Spleen (tissue), 13 donors: ENCODE measurements at places on chromosomes 1 and 21. TPM values are rescaled to one million over a fixed set of nuclear protein-coding genes. Genes with fewer than 3 reads are reported as not detected.

The ADAMTS4 gene
- total RNA-seq, result 11.0 TPM

The FCN3 gene
- total RNA-seq, result 21.7 TPM

The S100A8 gene
- 7,676 TPM for total RNA-seq

The MAP3K21 gene
- 4.6 TPM for total RNA-seq

The TDRD5 gene
- not detected for total RNA-seq

The UTS2 gene
- 3.9 TPM for total RNA-seq

The RUNX3 gene
- 38.1 TPM for total RNA-seq

The ZMYM4 gene
- total RNA-seq, result 48.8 TPM

The FCRL1 gene
- total RNA-seq, result 57.3 TPM

The KCNE2 gene
- not detected for total RNA-seq

The DOP1B gene
- total RNA-seq, result 29.2 TPM

The SYCP1 gene
- not detected for total RNA-seq

The PEX14 gene
- total RNA-seq, result 9.9 TPM

The PARK7 gene
- 134 TPM for total RNA-seq

The TMIGD3 gene
- total RNA-seq, result 1.9 TPM

The SLC41A1 gene
- 22.9 TPM for total RNA-seq

The SLAMF1 gene
- total RNA-seq, result 12.2 TPM

DNA sequence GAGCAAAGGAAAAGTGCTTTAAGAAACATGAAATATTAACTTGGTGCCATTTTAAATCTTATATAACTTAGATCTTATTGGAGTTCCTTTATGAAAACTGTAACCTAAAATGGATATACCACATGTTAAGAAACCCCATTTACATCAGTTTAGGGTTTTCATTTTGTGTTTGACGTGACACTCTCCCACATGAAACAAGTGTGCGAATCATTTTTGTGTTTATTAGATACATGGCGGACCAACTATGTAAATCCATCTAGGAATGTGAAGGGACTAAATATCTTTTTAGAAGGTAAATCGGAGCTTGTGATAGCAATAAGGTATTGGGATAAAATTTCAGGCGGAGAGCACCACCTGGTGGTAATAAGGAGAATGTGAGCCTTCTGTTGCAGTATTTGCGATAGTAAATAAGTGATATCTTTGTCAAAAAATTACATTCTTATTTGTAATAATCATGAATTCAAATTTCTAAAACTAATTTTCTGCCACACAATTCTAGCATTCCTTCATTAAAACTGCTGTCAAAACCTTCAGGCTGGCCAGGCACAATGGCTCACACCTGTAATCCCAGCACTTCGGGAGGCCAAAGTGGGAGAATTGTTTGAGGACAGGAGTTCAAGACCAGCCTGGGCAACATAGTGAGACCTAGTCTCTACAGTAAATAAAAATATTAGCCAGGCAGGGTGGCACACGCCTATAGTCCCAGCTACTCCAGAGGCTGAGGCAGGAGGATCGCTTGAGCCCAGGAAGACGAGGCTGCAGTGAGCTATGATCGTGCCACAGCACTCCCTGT, 31.3 kb downstream of the SMAP2 start:
- no peak for DNase-seq

DNA sequence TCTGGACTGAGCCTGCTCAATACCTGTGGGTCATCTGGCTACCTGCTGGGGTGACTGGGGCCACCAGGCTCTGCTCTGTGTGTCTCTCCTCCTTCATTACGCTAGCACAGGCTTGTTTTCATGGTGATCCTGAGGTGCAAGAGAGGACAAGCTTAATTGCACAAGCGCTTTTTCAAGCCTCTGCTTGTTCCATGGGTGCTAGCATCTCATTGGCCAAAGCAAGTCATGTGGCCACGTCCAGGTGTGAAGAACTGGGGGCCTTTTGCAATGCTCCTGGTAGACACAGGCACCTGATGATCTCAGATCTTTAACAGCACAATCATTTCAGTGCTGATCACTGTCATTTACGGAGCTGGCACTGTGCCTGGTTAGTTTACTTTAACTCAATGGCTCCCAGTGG, 114.6 kb downstream of the KAZN start:
- no peak for DNase-seq

DNA sequence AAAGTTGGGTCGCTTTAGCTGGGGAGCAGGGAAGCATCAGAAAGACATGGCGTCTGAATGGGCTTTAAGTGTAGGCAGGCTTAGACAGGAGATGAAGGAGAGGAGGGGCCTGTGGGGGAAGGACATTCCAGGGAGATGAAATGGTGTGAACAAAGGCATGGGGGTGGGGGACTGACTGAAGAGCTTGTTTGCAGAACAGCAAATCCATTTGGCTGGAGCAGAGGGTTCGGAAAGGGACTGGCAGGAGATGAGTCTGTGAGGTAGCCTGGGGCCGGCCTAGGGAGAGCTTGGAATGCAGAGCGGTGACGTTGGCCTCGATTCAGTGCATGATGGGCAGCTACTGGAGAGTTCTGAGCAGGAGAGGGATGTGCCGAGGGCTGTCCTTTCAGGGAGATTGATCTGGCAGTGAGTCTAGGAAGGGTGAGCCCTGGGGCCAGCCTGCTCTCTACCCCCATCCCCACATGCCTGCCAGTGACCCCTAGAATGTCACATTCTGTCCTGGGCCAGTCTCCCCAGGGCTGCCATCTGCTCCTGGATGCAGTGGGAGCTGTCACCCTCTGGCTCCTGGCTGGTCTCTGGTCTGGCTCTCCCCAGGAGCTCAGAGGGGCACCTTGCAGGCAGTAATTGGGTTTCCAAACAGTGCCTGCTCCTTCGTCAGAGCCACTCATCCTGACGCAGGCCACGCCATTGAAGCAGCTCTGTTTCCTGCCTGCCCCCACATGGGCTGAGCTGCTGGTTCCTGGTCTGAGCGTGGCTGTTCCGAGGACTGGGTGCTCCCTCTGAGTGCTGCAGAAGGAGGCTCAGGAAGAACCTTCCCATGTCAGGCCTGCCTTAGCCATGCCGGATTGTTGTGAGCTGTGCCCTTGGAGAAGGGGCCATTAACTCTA, 22.3 kb upstream of the TMEM222 start:
- DNase-seq, result no peak

DNA sequence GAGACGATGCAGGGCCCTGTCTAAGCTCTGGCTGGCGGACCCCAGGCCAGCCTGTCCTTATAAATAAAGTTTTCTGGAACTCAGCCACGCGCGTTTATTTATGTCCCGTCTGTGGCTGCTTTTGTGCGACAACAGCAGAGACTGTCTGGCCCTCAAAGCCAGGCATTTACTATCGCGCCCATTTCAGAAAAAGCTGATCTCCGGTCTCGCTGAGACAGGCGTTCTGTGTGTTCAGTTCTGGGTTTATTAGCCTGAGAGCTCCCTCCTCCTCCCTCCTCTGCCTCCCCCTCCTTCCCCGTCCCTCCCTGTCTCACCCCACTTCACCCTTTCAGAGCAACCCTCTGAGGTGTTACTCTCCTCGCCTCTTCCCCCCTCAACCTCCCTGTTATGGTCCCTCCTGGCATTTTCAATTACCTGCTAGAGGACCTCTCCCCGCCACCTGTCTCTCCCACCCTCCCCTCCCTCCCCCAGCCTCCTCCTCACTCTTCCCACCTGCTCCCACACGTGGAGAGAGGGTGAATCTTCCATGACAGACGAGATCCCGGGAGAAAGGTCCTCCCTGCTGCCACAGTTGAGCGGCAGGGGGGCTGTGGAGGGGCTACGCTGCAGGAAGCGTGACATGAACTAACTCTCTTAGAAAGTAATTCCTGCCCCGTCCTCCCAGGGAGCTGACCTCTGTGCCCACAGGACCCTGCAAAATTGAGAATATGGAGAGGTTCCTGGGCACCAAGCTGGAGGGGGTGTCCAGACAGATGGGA, 59.9 kb downstream of the SPSB1 start:
- DNase-seq, result no peak

DNA sequence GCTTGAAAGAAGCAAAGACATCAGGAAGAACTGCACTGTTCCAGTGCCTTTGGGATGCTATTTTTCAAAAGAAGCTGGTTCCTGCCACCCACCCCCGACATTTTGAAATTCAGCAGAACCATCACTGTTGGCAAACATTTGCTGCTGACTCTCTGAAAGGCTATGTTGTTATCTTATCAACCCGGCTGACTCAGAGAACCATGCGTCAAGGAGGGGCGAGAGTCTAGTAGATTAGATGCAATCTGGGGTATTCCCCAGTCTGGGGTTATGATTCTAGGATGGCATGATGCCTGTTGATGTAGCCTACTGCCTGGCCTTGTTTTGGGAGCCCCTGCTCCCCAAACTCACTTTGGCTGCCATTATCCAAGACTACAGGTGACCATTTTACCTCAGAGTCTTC, 267.8 kb upstream of the RUNX1 start:
- no peak for DNase-seq

- DNase-seq, result no peak
Measured at GRCh38 chr1:43123031-43123430, 49.1 kb downstream of the EBNA1BP2 start.

- DNase-seq, result no peak
Measured at GRCh38 chr1:235131961-235132360, 3.3 kb upstream of the TOMM20 start.

- no peak for DNase-seq
Measured at GRCh38 chr1:223834660-223835263, 11.0 kb downstream of the TP53BP2 start.

- DNase-seq, result no peak
Measured at GRCh38 chr1:93461236-93461635, 13.3 kb downstream of the FNBP1L start.

GRCh38 chr1:244861683-244862082, 2.7 kb downstream of the HNRNPU start:
- DNase-seq, result no peak

GRCh38 chr1:76302711-76303339, 228.3 kb downstream of the ST6GALNAC3 start:
- DNase-seq, result no peak

GRCh38 chr1:9500756-9501754, 38.2 kb upstream of the SLC25A33 start:
- no peak for DNase-seq

GRCh38 chr1:110338309-110338885, 780 bp upstream of the RBM15 start:
- peak; percentile 98 for DNase-seq

DNA sequence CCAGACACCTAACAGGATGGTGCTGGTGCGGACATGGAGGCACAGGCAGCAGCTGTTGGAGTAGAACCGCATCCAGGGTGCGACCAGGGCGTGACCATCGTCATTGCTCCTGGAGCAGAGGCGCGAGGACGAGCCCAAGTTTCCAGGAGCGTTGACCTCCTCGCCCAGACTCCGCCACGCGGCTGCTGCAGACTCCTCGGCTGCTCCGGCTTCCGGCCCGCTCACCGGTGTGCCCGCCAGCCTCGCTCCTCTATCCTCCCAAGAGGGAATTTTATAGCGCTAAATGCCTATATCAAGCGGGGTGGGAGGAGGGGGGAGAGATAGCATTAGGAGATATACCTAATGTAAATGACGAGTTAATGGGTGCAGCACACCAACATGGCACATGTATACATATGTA, 5.3 kb upstream of the S100A12 start:
- peak; percentile 34 for DNase-seq

- no peak for DNase-seq
Measured at GRCh38 chr1:198258491-198258890, 101.7 kb downstream of the NEK7 start.

GRCh38 chr1:247548092-247548491, 842 bp upstream of the GCSAML start:
- DNase-seq, result no peak

GRCh38 chr1:53526451-53527101, 67.4 kb downstream of the DMRTB1 start:
- DNase-seq, result no peak

GRCh38 chr1:244712669-244713068, 59.7 kb downstream of the DESI2 start:
- DNase-seq, result no peak

GRCh38 chr1:163709636-163710035, 387.9 kb downstream of the NUF2 start:
- no peak for DNase-seq

DNA sequence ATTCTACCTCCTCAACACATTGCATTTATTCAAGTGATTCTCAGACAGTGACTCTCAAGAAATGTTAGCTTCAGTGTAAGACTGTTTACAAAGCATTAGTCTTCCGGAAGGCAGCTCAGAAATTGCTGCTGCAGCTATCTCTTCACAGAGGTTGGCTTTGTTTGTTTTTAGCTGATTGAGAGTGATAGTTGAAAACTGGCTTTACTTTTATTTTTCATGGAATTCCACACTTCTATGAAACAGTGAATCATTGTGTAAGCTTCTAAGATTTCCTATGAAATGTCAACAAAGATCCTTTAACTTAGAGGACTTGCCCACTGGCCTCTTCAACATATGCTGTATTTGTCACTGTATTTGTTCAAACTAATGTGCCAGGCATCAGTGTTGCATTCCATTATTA, 121.3 kb downstream of the TNNI3K start:
- no peak for DNase-seq

- no peak for DNase-seq
Measured at GRCh38 chr1:41631971-41632370, 147.5 kb upstream of the EDN2 start.

GRCh38 chr1:34137411-34137810, 27.6 kb downstream of the CSMD2 start:
- DNase-seq, result no peak

- no peak for DNase-seq
Measured at GRCh38 chr1:45375104-45376090, 35.2 kb upstream of the MUTYH start.

GRCh38 chr1:172917972-172918371, 132.8 kb downstream of the TNFSF18 start:
- no peak for DNase-seq

GRCh38 chr1:186950547-186950946, 121.8 kb downstream of the PLA2G4A start:
- DNase-seq, result no peak

- DNase-seq, result no peak
Measured at GRCh38 chr1:212646588-212646987, 38.0 kb downstream of the ATF3 start.

- peak; percentile 79 for DNase-seq
Measured at GRCh38 chr1:47332779-47333577, 612 bp upstream of the CMPK1 start.

DNA sequence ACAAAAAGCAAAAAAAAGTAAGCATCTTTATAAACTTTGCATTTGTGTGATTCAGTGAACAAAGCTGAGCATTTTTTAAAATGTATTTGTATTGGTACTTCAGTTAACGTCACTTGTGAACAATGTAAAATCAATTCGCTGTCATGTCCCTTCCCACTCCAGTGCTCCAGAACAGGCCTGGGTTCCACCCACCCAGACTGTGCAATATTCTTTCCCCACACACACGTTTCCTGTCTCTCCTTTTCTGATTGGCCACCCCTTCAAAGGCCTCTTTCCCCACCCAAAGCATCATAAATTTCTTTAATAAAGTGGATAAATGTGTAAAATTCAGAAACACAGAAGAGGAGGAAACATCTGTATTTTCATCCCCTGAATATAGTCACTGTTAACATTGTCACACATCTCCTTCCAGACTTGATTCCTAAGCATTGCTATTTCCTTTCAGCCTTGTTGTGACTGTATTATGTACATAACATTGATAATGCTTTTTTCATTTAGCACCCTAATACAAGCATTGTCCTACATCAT, 12.0 kb downstream of the CLEC20A start:
- DNase-seq, result no peak

- no peak for DNase-seq
Measured at GRCh38 chr1:244044423-244044822, 6.7 kb upstream of the ZBTB18 start.
